ENCODE measurements at places on chromosomes 12 and 14.

DNA sequence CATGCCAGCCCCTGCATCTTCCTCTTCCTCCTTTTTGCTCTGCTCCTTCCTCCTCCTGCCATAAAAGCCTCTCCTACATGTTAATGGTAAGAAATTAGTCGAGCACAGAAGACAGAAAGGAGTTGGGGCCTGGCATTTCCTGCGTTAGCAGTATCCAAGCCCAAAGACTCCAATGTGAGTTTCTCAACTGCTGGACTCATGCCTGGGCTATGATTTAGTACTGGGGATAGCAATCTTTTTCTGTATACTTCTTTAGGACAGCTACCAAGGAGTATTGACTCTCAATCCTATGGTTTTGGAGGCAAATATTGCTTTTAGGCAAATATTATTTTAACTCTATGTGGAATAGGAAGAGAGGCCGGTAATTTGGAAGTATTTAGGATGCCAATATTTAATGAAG, 18.0 kb upstream of the SLC38A4 start:
- DNase-seq: no peak

GRCh38 chr12:107607464-107608392, 77.9 kb upstream of the PWP1 start:
- DNase-seq: peak; percentile 69

GRCh38 chr14:81613341-81614045, 79.8 kb upstream of the SEL1L start:
- DNase-seq: no peak

- no peak for DNase-seq
Measured at GRCh38 chr12:107033758-107034739, 47.1 kb upstream of the MTERF2 start.

GRCh38 chr14:21136024-21136423, 19.8 kb downstream of the OR5AU1 start:
- DNase-seq: peak; percentile 6

GRCh38 chr12:118359541-118359915, 13.2 kb downstream of the TAOK3 start:
- no peak for DNase-seq

- peak; percentile 72 for DNase-seq
Measured at GRCh38 chr14:94342334-94342934, 19.3 kb upstream of the SERPINA6 start.

DNA sequence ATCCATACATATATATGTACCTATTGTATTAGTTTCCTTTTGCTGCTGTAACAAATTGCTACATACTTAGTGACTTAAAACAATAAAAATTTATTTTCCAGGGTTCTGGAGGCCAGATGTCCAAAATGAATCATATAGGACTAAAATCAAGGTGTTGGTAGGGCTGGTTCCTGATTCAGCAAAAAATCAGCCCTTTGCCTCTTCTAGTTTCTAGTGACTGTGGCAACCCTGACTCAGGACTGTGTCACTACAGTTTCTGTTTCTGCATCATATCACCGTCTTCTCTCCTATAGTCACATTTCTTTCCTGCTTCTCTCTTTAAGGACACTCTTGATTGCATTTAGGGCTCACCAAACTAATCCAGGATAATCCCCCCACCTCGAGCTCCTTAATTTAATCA, 386.3 kb upstream of the TBX3 start:
- DNase-seq: no peak

GRCh38 chr12:14514154-14514842, 53.4 kb downstream of the PLBD1 start:
- DNase-seq: no peak

GRCh38 chr14:64778104-64778754, 74.0 kb downstream of the PLEKHG3 start:
- DNase-seq: no peak

DNA sequence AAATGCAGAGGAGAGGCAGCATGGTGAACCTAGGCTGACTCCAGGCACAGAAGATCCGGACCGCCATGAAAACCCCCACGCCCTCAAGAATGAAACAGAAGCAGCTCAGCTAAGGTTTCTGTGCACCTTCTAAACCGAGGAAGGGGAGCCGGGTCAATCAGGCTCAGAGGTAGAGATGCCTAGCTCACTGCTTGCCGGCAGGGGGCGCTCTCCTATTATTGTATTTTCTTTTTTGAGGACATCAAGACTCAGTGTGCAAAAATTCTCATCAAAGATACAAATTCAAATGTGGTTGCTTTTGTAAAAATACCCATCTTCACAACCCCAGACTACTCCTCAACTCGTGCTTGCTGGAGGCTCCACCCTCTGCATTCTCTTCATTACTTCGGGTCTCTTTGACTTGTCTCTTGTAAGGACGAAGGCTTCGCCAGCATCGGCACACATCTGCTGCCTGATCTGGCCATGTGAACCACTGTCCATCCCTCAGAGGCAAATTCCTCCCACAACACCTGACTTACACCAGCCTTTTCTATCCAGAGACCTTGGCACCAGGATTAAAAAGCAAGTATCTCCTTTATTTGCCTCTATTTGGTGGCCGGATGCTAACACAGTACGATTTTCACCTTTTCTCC, 33.4 kb upstream of the RNASE3 start:
- DNase-seq: peak; percentile 58

- DNase-seq: no peak
Measured at GRCh38 chr14:88733121-88733520, 59.6 kb downstream of the EML5 start.

- peak; percentile 50 for DNase-seq
Measured at GRCh38 chr14:87745507-87746118, 247.4 kb downstream of the GALC start.

- no peak for DNase-seq
Measured at GRCh38 chr12:91384366-91384765, 201.7 kb upstream of the DCN start.

GRCh38 chr14:91267965-91268437, 23.5 kb upstream of the GPR68 start:
- no peak for DNase-seq

GRCh38 chr14:58072288-58073071, 79.5 kb downstream of the ARMH4 start:
- DNase-seq: peak; percentile 58

DNA sequence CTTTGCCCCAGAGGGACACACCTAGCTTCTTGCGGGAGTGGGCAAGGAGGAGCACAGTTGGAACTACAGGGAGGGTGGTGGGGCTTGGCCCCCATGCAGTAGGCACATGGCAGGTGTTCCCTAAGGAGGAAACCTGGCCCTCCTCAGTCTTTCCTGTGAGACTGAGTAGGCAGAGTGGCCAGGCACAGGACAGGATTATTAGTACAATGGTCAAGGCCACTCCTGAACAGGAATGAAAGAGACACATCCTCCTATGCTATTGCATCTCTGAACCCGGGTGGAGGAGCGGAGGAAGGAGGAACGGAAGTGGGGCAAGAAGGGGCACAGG, 846 bp downstream of the MYO1A start:
- no peak for DNase-seq

- DNase-seq: no peak
Measured at GRCh38 chr12:110619534-110619953, 5.6 kb downstream of the TCTN1 start.

GRCh38 chr12:111287125-111287900, 81.6 kb downstream of the PHETA1 start:
- no peak for DNase-seq

- no peak for DNase-seq
Measured at GRCh38 chr14:78319406-78319805, 149.2 kb downstream of the NRXN3 start.

GRCh38 chr12:45991284-45992249, 1.2 kb upstream of the SCAF11 start:
- DNase-seq: peak; percentile 91

DNA sequence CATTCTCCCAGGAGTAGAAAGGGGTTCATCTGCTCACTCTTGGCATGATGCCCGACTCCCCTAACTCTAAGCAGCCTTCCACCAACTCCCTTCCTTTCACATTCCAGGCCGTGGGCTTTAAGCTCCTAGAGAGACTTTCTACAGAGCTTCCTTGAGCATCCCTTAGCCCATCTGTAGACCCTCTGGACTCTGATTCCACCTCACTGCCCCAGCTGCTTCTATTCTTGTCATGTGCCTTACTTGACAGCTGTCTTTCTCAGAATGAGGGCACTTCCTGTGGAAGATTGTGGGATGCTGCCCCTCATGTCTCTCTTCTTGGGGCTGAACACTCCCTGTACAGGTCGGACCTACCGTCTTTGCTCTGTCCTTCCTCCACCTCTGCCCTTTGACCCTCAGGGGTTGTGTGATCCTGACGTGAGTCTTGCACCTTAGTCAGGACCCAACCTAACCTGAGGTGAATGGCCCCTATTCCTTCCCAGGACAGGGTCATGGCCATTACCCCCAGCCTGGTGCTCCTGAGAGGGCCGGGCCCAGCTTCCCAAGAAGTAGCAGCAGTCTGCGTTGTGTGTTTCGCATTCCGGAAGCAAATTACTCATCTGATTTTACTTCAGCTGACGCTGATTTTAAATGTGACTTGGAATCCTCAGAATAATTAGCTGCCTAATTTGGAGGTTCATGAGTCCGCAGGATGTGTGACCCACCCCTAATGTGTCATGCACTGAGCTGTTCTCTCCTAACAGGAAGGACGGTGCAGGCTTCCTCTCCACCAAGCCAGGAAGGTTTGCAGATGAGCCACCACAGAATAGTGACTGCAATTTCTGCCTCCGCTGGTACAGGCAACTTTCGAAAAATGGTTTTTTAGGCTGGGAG, 2.7 kb upstream of the GALNT6 start:
- DNase-seq: peak; percentile 99

DNA sequence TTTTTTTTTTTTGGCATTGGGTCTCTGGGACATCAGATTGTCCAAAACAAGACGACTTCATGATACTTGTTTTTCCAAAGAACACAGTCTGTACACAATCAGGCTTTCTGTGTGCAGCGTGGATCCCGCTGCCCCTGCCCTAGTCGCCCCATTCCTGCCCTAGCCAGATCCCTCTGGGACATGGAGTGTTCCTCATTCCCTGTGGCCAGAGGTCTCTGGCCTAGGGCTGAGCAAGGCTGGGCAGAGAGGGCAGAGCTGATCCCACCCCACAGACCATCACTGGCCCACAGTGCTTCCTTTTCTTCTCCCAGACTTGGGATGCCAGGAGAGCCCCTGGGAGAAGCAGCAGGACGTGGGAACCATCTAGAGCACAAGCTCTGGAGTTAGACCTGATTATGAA, 20.9 kb upstream of the EIF2B2 start:
- no peak for DNase-seq

GRCh38 chr12:41835556-41835955, 309.1 kb downstream of the GXYLT1 start:
- no peak for DNase-seq

- DNase-seq: no peak
Measured at GRCh38 chr14:53894456-53894855, 62.2 kb downstream of the BMP4 start.

DNA sequence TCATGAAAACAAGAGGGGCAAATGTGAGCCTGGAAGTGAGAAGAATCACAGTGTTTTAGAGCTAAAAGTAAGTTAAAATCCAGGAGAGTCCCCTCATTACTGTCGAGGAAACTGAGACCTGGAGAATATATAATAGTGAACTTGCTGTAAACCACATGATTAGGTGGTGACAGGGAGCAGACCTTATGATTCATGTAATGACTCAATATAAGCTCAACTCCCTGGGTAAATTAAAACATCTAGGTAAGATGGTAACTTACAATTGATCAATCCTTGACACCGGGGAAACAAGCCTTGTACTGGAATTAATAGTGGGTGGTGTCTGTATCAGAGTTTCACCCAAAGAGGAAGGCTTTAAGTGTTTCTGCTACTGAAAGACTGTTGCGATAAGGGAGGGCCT, 269.3 kb downstream of the SNAPC1 start:
- DNase-seq: no peak

- DNase-seq: peak; percentile 18
Measured at GRCh38 chr14:50452979-50453705, 56.5 kb upstream of the CDKL1 start.

- DNase-seq: no peak
Measured at GRCh38 chr12:28114488-28114887, 75.8 kb upstream of the CCDC91 start.

DNA sequence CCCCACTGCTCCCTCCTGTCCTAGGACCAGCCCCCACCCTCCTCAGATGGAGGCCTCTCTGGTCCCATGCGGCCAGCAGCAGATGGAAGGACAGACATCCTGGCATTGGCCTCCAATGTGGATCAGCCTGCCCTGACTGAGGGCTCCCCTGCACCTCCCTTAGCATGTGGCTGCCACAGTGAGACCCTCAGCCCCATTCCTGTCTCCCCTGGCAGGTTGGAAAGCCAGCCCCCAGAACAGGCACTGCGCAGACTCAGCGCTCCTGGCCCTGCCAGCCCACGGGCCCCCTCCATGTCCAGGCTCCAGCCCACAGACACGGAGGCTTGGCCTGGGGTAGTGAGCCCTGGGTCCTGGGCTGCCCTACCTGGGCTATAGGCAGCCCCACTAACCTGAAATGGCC, 47.2 kb upstream of the DIO3 start:
- no peak for DNase-seq

DNA sequence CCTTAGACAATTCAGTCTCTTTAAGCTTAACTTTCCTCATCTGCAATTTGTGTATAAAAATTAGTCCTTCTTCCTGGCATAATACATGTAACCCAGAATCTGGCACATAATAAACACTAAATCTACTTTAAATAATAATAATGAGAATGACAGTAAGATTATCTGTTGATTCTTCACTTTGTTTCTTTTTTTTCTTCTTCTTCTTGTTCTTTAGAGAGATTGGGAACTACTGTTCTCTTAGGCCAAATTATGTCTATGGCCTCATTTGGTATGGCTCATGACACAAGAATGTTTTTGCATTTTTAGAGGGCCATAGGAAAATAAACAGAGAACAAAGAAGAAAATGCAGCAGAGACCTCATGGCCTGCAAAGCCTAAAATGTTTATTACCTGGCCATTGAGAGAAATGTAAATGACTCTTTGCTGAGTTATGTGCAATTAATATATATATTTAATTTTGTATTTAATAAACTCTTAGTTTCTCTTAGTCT, 275.8 kb downstream of the SLC6A15 start:
- DNase-seq: no peak

GRCh38 chr14:95585953-95586620, 51.2 kb downstream of the GLRX5 start:
- no peak for DNase-seq

GRCh38 chr12:122394626-122395194, 27.8 kb downstream of the CLIP1 start:
- no peak for DNase-seq

DNA sequence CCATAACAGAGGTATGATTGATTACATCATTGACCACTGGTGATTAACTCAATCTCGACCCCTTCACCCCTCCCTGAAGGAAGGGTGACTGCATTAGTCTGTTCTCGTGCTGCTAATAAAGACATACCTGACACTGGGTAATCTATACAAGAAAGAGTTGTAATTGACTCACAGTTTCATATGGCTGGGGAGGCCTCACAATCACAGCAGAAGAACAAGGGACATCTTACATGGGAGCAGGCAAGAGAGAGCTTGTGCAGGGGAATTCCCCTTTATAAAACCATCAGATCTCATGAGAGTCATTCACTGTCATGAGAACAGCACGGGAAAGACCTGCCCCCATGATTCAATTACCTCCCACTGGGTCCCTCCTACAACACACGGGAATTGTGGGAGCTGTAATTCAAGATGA, 55.9 kb upstream of the TMCC3 start:
- no peak for DNase-seq

All from kidney capillary endothelial cell (primary cell).